ENCODE measurements at places on chromosomes 7 and 10. TPM values are rescaled to one million over a fixed set of nuclear protein-coding genes. Genes with fewer than 3 reads are reported as not detected.

The CARD11 gene
- 4.3 TPM for total RNA-seq

The FEZF1 gene
- total RNA-seq = not detected

The PPP1R3C gene
- total RNA-seq = 88.4 TPM

The CPEB3 gene
- 5.1 TPM for total RNA-seq

- no peak overlapping the region for H3K4me3 ChIP-seq
- no peaks in the 10 kb centered on the region for H3K36me3 ChIP-seq
- H3K27ac ChIP-seq = no peak overlapping the region
- peak; percentile 94 for DNase-seq
- H3K4me1 ChIP-seq = no peaks in the 10 kb centered on the region
Observed at GRCh38 chr7:65269150-65269856, 104.4 kb upstream of the ZNF92 start.

- peaks cover 4% of the 10 kb centered on the region for H3K4me1 ChIP-seq
- H3K27ac ChIP-seq = no peak overlapping the region
- no peak for DNase-seq
- no peaks in the 10 kb centered on the region for H3K27me3 ChIP-seq
Observed at GRCh38 chr10:116850058-116850611, 836 bp downstream of the ENO4 start.

DNA sequence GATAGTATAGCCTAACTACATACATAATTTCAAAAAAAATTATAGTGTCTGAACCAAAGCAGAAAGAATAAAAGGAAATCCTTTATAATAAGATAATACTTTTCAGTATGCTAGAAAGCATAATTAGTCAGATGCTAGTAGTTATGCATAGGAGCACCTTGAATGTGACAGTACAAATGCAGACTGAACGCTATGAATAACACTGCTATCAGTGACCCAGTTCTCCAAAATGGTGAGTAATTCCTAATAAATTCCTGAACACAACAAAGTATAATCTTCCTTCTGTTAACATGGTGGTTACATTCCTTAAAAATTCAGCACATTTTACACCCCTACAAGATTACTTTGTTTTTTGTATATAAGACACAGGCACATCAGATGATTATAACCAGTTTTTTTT lies 1.2 kb upstream of the CHPF2 start:
- no peaks in the 10 kb centered on the region for H3K36me3 ChIP-seq
- no peaks in the 10 kb centered on the region for H3K4me1 ChIP-seq
- no peak overlapping the region for H3K27ac ChIP-seq
- DNase-seq = no peak
- H3K27me3 ChIP-seq = no peaks in the 10 kb centered on the region

- no peaks in the 10 kb centered on the region for H3K27me3 ChIP-seq
- H3K4me3 ChIP-seq = no peak overlapping the region
- no peaks in the 10 kb centered on the region for H3K4me1 ChIP-seq
- H3K27ac ChIP-seq = no peak overlapping the region
- no peaks in the 10 kb centered on the region for H3K36me3 ChIP-seq
- DNase-seq = no peak
Observed at GRCh38 chr7:124390301-124390700, 357.4 kb upstream of the TMEM229A start.

DNA sequence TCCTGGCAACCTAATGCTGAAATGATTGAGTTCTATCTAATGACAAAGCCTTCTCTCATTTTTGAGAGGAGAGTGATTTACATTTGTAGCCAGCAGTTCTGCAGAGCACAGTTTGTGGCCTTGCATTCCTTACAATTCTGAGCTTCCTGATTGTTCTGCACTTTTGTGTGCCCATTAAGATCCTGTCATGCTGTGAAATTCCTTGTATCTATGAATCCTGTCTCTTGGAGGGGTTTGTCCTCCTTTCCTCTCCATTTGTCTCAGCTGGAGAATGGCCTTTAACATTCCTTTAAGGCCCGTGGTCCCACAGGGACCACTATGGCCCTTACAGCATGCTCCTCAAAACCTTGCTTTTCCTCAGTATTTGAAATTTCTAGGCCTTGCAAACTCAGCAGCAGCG lies 10.4 kb downstream of the KLHL7 start:
- H3K27ac ChIP-seq = no peak overlapping the region
- H3K36me3 ChIP-seq = no peaks in the 10 kb centered on the region
- DNase-seq = no peak
- H3K27me3 ChIP-seq = no peaks in the 10 kb centered on the region
- no peaks in the 10 kb centered on the region for H3K4me1 ChIP-seq

DNA sequence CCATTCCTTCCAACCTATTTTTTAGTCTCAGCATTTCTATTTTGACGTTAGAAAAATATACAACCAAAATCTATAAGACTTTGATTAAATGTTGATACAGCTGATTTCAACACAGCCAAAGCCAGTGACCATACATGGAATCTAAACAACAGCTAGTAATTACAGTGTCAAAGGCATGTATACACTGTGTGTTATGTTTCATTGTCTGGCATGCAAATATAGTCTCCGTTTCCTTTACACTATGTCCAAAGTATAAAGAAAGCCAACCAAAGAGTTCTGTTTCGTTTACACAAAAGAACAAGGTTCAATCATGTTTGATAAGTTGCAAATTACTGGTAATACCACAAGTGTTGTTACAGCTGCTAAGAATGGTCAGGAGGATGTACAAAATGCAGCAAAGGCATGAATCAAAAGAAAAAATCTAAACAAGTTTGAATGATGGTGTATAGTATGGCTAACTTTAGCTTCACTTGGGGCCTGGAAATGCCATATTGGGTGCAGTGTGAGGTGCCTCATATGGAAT lies 268.3 kb upstream of the FERD3L start:
- no peaks in the 10 kb centered on the region for H3K36me3 ChIP-seq
- H3K27me3 ChIP-seq = no peaks in the 10 kb centered on the region

DNA sequence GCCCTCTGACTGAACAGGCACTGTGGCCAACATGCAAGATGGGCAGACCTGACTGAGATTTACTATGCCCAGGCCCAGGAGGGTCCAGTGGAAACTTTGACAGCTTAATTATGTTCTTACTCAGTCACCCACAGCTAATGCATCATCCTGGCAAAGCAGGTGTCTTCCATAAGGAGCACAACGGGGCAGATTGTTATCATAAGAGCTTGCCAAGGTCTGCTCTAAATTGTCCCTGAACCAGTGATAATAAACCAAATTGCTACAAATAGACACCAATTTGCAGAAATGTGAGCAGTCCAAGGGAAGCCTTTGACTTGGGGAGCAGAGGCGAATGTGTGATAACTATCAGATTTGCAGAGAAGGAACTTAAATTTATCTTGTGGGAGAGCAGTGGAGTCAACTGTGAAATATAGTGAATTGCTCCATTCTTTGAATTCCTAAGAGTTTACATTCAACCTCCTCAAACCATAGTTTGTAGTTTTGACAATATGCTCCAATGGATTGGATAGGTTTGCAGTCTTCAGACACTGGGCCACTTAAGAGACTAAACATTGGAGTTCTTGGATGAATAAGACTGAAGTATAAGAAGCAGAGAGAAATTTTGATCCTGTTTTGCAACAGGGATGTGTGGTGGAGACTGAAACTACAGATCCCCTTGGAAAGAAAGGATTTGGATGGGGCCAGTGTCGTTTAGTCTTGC lies 494.7 kb downstream of the CCSER2 start:
- H3K4me3 ChIP-seq = no peak overlapping the region
- DNase-seq = no peak
- no peaks in the 10 kb centered on the region for H3K4me1 ChIP-seq

DNA sequence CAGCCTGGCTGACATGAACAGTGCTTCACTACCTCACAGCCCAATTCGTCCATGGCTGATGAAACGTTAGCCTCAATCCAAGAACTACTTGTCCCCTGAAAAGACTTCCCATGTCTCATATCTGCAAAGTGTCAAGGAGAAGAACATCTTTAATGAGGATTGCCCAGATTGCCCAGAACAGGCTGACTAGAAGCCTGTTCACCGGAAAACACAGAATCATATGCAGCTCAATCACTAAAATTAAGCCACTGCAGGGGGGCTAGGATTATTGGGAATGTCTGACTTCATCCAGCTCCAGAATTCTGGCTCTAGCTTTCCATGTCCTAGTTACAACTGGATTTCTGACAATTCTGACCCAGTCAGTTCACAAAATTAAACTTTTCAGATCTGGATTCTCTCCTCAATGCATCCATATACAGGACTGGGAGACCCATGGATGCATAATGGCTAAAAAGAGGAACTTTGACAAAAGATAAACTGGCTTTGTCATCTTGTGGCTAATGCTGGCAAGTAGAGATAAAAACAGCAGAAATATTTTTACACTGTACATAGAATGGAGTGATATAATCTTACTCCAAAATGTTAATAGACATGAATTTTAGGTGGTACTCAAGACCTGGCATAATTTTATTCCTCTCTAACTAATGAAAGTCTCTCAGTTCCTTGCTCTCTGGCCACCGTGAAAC lies 467.0 kb upstream of the POT1 start:
- H3K4me3 ChIP-seq = no peak overlapping the region
- DNase-seq = no peak
- H3K36me3 ChIP-seq = no peaks in the 10 kb centered on the region
- no peaks in the 10 kb centered on the region for H3K27me3 ChIP-seq

DNA sequence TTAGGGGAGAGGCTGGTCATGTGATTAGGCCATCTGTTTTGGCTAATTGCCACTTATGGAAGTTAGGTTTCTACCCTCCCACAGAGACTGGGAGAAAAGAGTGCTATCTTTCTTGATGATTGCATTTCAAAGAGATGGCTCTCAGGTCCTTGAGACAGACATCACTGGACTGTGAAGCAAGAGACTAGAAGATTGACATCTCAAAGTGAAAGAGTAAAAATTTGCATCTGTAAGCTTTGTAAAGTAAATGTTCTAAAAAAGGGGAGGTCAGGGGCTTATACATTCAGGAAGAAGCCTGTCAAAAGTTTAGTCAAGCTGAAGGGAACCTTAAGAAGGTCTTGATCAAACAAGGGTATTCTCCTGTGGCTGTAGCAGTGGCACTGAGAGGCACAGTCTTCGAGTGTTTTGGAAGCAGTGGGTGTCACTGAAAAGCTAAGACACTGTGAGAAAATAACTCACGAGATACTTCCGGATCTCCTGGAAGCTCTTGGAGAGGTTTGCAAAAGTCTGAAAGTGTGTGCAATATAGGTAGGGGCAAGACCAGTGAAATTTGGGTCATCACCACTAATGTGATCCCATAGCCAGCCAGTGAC lies 342.1 kb downstream of the PHF14 start:
- H3K27me3 ChIP-seq = no peaks in the 10 kb centered on the region
- DNase-seq = no peak
- H3K4me1 ChIP-seq = no peaks in the 10 kb centered on the region
- no peak overlapping the region for H3K4me3 ChIP-seq
- H3K27ac ChIP-seq = no peak overlapping the region

GRCh38 chr7:110853263-110853662 lies 237.7 kb upstream of the LRRN3 start:
- no peak overlapping the region for H3K27ac ChIP-seq
- no peaks in the 10 kb centered on the region for H3K36me3 ChIP-seq
- no peaks in the 10 kb centered on the region for H3K4me1 ChIP-seq
- DNase-seq = no peak

- H3K27ac ChIP-seq = no peak overlapping the region
- no peaks in the 10 kb centered on the region for H3K36me3 ChIP-seq
- H3K27me3 ChIP-seq = peaks cover 2% of the 10 kb centered on the region
- H3K4me1 ChIP-seq = no peaks in the 10 kb centered on the region
- H3K4me3 ChIP-seq = no peak overlapping the region
Observed at GRCh38 chr10:133114251-133114650, 26.5 kb downstream of the ADGRA1 start.

DNA sequence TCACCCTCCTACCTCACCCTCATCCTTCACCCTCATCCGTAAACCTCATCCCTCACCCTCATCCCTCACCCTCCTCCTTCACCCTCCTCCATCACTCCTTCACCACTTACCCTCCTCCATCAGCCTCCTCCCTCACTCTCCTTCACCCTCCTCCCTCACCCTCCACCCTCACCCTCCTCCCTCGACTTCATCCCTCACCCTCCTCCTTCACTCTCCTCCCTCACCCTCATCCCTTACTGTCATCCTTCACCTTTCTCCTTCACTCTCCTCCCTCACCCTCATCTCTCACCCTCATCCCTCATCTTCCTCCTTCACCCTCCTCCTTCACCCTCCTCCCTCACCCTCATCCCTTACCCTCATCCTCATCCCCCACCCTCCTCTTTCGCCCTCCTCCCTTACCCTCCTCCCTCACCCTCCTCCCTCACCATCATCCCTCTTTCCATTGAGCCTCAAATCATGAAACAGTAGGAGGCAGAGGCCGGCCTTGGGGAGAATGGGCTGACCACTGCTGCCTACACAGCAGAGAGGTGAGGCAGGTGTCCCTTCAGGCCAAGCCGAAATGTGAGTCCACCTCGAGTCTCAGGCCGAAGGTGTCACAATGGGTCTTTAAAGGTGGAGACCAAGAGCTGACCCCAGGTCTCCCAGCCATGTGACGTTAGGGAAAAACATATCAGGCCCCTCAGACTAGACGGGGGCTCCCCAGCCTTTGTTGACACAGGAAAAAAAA lies 53.0 kb downstream of the PDGFA start:
- H3K4me1 ChIP-seq = peaks cover 20% of the 10 kb centered on the region
- peak; percentile 8 for DNase-seq

GRCh38 chr7:91165006-91165845 lies 99.0 kb upstream of the FZD1 start:
- no peak overlapping the region for H3K4me3 ChIP-seq
- DNase-seq = no peak
- H3K36me3 ChIP-seq = no peaks in the 10 kb centered on the region
- H3K4me1 ChIP-seq = peaks cover 12% of the 10 kb centered on the region

DNA sequence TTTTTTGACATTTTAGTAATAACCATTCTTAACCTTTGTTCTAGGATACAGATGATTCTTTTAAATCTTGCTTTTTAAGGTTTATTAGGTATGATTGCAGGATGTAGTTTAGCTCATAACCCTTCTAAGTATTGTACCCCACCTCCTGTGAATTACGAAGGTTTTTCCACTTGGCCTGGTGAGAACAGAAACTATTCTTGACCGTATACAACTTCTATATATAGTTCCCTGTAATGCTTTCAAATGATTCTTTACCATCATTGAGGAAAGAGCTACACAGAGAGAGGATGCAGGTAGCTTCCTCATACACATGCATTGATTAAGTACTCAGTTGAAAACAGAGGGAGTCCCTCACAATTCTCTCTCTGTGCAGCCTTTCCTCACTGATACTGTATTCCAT lies 86.3 kb downstream of the PALS2 start:
- H3K4me1 ChIP-seq = no peaks in the 10 kb centered on the region
- no peak overlapping the region for H3K4me3 ChIP-seq
- no peaks in the 10 kb centered on the region for H3K27me3 ChIP-seq

DNA sequence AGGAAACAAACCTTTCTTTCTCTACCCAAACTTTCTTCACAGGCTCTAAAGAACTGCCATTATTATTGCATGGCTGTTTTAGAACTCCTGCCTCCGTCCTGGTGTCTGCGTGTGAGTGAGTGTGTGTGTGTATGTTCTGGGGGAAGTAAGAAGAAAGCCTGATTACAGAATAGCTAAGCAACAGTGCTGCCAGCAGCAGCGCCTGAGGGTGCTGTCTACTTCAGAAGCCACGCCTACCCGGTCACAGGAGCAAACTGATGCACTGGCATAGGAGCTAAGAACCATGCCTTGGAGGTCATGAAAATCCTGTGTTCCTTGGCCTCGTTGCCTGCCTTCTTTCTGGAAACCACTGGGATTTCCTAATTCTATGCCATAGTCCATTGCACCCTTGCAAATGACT lies 25.2 kb downstream of the LIPK start:
- no peaks in the 10 kb centered on the region for H3K27me3 ChIP-seq
- no peaks in the 10 kb centered on the region for H3K36me3 ChIP-seq
- H3K4me1 ChIP-seq = no peaks in the 10 kb centered on the region
- no peak overlapping the region for H3K27ac ChIP-seq
